Fibroblast of pulmonary artery (primary cell): ENCODE measurements at places on chromosomes 5 and 9.

- no peak for DNase-seq
Observed at GRCh38 chr9:30329431-30329830, 2055.0 kb upstream of the ACO1 start.

DNA sequence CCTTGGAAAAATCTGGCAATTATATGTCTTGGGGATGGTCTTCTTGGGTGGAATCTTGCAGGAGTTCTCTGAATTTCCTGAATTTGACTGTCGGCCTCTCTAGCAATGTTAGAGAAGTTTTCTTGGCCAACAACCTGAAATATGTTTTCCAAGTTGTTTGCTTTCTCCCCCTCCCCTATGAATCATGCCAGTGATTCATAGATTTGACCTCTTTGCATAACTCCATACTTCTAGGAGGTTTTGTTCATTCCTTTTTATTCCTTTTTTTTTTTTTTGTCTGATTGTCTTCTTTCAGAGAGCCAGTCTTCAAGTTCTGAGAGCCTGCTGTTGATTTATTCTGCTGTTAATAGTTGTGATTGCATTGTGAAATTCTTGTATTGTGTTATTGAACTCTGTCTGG, 56.7 kb upstream of the SLC44A1 start:
- peak; percentile 91 for DNase-seq

DNA sequence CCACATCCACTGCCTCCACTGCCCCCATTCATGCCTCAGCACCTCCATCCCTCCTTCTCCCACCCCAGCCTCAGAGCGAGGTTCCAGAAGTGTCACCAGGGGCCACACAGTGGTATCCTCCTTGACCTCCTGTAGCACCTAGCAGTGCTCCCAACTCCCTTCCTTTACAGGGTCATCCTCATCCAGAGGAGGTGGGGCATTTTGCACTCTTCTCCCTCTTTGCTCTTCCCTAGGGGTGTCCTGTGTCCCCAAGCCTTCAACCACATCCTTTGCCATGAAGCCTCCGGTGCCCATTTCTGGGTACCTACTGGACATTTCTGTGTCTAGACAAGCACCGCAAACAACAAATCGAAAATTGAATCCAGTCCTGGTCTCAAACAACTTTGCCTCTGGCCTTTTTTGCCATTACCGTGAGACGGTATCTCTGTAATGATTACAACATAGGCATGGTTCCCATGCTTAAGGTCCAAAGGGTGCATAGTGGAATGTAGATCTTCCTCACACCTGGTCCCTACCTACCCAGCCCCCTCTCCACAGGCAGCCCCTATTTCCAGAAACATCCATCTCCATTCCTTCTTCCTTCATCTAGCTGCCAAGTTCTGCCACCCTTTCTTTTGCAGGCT, 17.6 kb downstream of the WWC1 start:
- DNase-seq = no peak

- no peak for DNase-seq
Observed at GRCh38 chr9:133930046-133930681, 62.0 kb downstream of the VAV2 start.

DNA sequence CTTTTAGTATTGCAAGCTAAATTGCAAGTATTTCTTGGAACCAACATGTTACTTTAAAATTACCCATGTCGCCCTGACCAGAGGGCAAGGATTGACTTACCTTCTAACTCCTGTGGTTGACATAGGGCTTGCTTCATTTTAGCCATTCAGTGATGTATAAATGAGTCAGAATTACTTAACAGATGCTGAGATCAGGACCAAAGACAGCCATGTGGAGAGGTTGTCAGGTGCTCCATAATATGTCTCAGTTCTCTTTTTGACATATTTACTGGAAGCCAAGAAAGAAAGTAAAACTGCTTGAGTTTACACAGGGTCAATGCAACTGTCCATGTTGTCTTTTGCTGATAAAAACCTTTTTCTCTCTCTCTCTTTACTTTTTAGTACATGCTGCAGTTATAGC, 33.2 kb downstream of the F2RL2 start:
- DNase-seq = no peak

DNA sequence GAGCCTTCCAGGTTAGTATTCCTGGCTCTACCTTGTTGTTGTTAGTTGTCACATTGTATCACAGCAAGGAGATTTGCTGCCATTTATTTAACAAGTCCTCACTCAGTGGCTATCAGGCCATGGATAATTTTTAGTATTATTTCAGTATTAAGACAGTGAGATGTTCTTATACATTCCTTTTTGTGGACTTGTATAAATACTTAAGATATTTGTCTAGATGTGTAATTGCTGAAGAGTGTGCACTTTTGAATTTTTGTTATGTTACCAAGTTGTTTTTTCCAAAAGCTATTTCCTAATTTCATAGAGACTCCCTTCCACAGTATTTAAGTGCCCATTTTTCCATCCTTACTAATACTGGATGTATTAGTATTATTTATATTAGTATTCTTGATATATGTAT, 22.0 kb downstream of the SLC36A1 start:
- no peak for DNase-seq

- no peak for DNase-seq
Observed at GRCh38 chr9:133928248-133928764, 63.8 kb downstream of the VAV2 start.

- peak; percentile 17 for DNase-seq
Observed at GRCh38 chr5:117888688-117889087, 1099.7 kb downstream of the DTWD2 start.

DNA sequence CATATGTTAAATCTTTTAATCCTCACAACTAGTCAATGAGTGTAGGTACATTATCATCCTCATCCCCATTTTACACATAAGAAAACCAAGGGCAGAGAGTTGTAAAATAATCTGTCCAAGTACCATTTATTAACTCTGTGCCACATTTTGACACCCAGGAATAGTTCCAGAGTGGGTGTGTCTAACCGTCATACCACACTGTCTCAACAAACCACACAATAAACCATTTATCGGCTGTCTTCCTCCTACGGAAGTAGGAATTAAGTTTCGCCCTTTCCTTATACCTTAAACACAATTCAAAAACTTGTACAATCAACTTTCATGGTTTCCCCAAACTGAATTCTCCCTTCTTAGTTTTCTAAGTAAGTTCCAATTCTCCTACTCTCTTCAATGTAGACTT, 11.4 kb downstream of the AP3B1 start:
- no peak for DNase-seq

DNA sequence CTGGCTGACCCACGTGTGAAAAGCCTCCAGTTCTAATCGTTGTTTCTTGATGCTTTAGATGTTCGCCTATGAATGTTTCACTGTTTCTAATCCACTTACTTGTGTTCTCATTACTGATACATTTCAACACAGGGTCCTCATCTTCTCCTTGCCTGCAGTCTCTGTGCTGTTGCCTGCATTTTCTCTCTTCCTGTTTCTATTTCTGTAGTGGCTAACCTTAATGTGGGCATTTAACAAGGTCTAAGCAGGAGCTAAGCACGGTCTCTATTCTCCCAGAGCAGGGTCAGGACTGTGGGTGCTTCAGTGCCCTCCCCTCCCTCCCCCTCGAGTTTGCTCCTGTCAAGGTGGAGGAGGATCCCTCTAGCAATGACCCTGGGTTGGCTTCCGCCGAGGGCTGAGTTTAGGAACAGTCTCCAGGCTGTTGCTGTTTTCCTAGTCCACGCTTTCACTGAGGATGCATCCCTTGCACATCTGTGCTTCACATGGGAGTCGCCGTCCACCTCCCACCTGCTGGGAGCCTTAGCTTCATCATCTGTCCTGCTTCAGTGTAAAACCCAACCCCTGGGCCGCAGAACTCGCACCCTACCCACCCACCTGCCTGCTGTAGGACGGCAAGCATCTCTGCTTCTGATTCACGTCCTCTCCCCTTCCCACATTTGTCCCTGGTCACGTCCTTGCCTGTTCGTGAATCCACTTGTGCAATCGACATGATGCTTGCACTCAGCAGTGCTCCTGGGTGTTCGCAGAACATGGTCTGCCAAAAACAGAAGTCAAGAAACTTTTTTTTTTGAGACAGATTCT, 2.4 kb upstream of the EXOC3 start:
- DNase-seq = no peak
